ENCODE measurements at places on chromosomes 11 and 22. TPM values are rescaled to one million over a fixed set of nuclear protein-coding genes. Genes with fewer than 3 reads are reported as not detected.

NCAM1 gene
- polyA plus RNA-seq: 39.0 TPM

OMP gene
- not detected for polyA plus RNA-seq

VSIG2 gene
- 28.7 TPM for polyA plus RNA-seq

CELSR1 gene
- polyA plus RNA-seq: 40.5 TPM

DENND6B gene
- polyA plus RNA-seq: 10.1 TPM

FOSL1 gene
- polyA plus RNA-seq: 0.13 TPM

CLMP gene
- 16.4 TPM for polyA plus RNA-seq

SIDT2 gene
- 29.8 TPM for polyA plus RNA-seq

CRYBB3 gene
- polyA plus RNA-seq: 0.40 TPM

NPAS4 gene
- polyA plus RNA-seq: 0.16 TPM

Data from right lung (tissue), 10 donors.